Esophagus squamous epithelium (tissue), 5 donors: ENCODE measurements at places on chromosomes 16 and 17. TPM values are rescaled to one million over a fixed set of nuclear protein-coding genes. Genes with fewer than 3 reads are reported as not detected.

The FAM83G gene
- 84.8 TPM for total RNA-seq

DNA sequence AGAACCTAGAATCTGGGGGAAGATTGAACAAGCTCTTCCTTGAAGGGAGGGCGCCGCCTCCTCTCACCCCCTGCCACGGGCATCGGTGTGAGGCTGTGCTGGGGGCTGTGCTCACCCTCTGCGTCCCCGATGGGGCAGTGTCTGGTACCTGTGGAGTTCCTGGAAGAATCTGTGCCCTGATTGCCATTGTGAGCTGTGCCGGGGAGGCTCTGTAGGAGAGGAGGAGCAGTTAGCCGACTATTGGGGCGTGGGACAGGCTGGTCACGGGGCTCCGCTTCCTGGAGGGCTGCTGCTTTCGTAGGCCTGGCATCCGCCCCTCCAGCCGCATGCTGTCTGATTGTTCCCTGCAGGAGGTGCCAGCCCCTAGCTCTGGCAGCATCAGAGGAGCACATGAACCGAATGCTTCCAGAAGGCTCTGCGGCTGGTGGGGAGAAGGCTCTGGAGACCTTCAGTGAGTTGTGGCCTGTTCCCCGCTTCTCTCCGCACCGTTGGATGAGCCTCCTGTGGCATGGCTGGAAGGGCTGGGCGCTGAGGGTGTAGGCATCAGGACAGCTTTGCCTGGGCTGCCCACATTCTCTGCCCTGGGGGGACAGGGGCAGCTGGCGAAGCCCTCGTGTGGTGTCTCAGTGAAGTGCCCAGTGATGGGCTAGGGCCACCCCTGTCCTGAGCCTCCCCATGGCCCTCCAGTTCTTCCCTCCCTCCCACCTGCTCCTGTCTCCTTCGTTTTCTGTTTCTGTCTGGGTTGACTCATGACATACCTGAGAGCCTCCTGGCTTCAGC, 86.9 kb downstream of the SEC14L1 start:
- no peaks in the 10 kb centered on the region for H3K27me3 ChIP-seq
- H3K27ac ChIP-seq: peak overlapping the region; percentile 63
- DNase-seq: no peak
- peak overlapping the region; percentile 25 for H3K4me3 ChIP-seq
- no peaks in the 10 kb centered on the region for H3K4me1 ChIP-seq

GRCh38 chr16:10103118-10103517, 79.1 kb downstream of the GRIN2A start:
- H3K27ac ChIP-seq: no peak overlapping the region
- no peaks in the 10 kb centered on the region for H3K36me3 ChIP-seq
- no peaks in the 10 kb centered on the region for H3K27me3 ChIP-seq
- no peak for DNase-seq
- no peak overlapping the region for H3K4me3 ChIP-seq
- no peaks in the 10 kb centered on the region for H3K4me1 ChIP-seq

DNA sequence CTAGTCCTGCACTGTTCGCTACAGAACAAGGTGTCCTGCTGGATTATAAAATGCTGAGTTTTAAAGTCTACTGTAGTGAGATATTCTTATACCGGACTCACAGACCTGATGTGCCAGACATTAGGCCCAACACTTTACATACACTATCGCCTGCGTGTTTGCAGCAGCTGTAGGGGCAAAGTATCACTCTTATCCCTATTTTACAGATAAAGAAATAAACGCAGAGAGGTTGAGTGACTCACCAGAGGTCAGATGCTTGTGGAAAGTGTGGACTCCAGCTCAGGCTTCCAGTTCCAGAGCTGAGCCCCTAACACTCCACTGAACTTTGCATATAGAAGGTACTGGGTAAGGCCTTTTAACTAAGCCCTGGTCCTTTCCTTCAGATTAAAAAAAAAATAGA, 47.4 kb downstream of the PLXDC1 start:
- no peak for DNase-seq
- H3K27ac ChIP-seq: no peak overlapping the region
- no peaks in the 10 kb centered on the region for H3K36me3 ChIP-seq
- H3K27me3 ChIP-seq: no peaks in the 10 kb centered on the region
- H3K4me1 ChIP-seq: peaks cover 25% of the 10 kb centered on the region
- no peak overlapping the region for H3K4me3 ChIP-seq

DNA sequence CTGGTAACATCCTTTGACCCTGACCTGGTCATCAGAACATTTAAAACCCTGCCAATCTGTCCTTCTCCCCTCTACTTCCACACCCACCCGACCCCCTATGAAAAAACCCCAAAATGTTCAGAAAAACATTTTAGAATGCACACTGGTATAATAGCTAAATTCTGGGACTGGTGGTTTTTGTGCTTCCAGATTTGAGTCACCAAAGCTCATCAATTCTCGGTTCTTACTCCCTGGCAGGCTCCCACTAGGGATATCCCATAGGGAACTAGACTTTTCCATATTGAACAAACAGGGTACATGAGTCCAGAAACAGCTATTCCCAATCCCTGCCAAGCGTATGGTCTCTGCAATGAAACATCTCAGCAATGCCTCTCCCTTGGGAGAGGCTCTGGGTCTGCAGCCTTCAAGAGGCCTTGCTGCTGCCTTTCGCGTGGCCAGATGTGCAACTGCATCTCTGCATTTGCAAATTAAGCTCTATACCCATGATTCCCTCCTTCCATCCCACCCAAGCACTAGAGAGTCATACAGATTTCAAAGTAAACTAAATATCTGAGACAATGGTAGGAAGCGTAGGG, 67.7 kb downstream of the SMG6 start:
- no peaks in the 10 kb centered on the region for H3K27me3 ChIP-seq
- H3K4me3 ChIP-seq: no peak overlapping the region
- H3K36me3 ChIP-seq: peaks cover 77% of the 10 kb centered on the region
- DNase-seq: no peak
- H3K27ac ChIP-seq: peak overlapping the region; percentile 80
- peaks cover 95% of the 10 kb centered on the region for H3K4me1 ChIP-seq

DNA sequence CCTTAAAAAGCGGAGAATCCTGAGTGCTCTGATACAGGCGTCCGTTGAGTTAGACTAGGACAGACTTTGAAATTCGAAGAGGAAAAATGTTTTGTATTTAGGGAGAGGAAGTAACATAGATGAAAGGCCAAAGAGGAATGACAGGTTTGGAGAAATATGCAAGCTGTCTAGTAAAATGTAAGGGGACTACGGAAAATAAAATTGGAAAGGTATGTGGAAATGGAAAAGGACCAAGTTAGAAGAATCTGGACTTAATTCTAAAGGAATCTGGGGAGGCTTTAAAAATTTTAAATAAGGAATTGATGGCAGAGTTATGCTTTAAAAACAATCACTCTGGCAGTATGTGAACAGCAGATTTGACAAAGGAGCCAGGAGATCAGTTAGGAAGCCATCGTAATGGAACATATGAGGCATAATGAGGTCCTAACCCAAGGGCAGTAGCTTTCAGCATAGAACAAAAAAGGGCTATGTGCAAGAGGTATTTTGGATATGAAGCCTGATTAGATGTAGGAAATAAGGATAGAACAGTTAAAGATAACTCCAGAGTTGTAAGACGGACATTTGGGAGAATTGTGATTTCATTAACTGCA, 38.3 kb downstream of the CYB561 start:
- H3K36me3 ChIP-seq: peaks cover 11% of the 10 kb centered on the region
- DNase-seq: no peak
- H3K27ac ChIP-seq: no peak overlapping the region
- no peak overlapping the region for H3K4me3 ChIP-seq
- H3K4me1 ChIP-seq: no peaks in the 10 kb centered on the region

DNA sequence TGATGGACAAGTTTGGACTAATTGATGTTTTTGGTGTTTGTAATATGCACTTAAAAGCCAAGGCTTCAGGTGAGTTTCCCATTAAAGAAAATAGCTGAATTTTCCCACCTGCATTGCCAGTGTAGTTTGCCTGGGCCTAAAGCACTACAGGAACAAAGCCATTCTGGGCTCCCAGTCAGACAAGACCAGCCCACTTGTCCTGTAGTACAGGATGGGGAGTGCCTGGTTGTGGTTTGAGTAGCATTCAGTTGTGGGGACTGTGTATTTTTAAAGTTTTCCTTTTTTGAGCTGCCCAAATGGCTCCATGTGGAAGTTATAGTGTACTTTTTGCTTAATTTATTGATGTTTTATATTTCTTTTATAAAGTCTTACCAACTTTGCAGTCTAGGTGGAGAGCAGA, 91.7 kb downstream of the TANGO6 start:
- H3K27me3 ChIP-seq: no peaks in the 10 kb centered on the region
- H3K36me3 ChIP-seq: no peaks in the 10 kb centered on the region

DNA sequence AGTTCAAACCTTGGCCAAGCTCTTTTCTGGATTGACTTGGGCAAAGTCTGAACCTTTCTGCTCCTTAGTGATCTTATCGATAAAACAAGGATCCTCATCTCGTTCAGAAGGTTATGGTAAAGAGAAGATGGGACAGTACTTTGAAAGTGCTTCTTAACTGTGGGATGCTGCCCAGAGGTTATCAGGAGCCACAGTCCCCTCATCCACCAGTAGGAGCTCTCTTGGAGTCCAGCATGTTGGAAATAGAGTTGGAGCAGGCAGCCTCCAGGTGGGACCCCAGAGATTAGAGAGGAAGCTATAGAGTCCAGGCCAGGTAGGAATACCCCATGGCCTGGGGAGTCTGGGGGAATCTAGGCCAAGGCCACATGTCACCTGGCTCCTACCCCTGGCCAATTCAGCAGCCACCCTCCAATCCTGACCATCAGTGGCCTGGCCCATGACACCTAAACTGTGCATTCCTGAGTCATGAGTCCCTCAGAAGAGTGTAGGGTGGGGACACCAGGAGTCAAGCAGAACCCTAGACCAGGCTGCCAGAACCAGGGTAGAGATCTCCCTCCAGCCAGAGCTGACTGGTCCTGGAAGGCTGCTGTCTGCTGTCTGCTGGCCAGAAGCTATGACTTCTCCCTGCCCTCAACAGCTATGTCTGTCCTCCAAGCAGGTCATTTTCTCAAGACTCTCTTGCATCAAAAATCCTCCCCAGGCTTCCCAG, 144.3 kb downstream of the AIPL1 start:
- peaks cover 32% of the 10 kb centered on the region for H3K27me3 ChIP-seq
- H3K36me3 ChIP-seq: no peaks in the 10 kb centered on the region
- H3K27ac ChIP-seq: no peak overlapping the region
- H3K4me1 ChIP-seq: no peaks in the 10 kb centered on the region
- DNase-seq: no peak

DNA sequence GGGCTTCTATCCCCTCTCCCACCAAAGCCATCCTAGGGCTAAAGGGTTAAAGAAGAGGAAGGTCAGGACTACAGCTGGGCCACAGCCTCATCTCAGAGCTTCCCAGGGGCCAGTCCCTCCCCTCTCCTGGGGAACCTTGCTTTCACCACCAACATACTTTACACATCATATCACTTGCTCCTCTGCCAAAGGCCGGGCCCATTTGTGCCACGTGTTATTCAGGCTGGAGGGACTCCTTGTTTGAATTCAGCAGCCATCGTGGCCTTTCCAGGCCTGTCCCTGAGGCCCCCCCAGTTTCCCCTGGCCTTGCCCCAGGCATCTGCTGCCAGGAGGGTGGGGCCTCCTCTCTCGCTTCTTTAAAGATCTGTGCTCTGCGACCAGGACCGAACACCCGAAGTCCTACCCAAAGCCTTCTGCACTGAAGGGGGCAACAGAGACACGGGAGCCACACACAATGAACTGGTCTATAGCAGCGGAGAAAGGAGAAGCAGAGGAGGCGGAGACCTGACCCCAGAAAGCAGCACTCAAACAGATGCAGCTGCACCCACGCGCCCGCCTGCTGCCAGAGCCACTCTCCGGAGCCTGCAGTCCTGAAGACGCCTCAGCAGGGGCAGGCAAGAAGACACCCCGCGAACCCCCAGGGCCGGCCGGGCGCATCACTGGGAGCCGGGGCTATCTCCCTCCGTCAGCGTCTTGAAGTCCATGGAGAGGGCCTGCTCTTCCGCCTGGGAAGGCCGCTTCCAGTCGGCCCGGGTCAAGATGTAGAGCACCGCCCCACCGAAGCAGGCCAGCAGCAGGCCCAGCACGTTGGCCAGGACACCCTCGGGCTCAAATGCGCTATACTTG, 12.1 kb downstream of the CYB561 start:
- peak overlapping the region; percentile 51 for H3K27ac ChIP-seq
- no peaks in the 10 kb centered on the region for H3K27me3 ChIP-seq
- H3K4me3 ChIP-seq: no peak overlapping the region
- no peak for DNase-seq
- H3K4me1 ChIP-seq: peaks cover 20% of the 10 kb centered on the region

- DNase-seq: no peak
- H3K27ac ChIP-seq: no peak overlapping the region
- no peaks in the 10 kb centered on the region for H3K27me3 ChIP-seq
- no peaks in the 10 kb centered on the region for H3K4me1 ChIP-seq
Measured at GRCh38 chr17:63096426-63096825, 130.4 kb downstream of the TANC2 start.
